ENCODE measurements at places on chromosomes 13 and 19.
A peak's percentile ranks its signal among the peaks of the same experiment; 100 is the strongest.

- DNase-seq, result no peak
Measured at GRCh38 chr13:34884366-34884765, 57.7 kb upstream of the NBEA start.

- no peak for DNase-seq
Measured at GRCh38 chr13:59681636-59682311, 482.0 kb downstream of the DIAPH3 start.

DNA sequence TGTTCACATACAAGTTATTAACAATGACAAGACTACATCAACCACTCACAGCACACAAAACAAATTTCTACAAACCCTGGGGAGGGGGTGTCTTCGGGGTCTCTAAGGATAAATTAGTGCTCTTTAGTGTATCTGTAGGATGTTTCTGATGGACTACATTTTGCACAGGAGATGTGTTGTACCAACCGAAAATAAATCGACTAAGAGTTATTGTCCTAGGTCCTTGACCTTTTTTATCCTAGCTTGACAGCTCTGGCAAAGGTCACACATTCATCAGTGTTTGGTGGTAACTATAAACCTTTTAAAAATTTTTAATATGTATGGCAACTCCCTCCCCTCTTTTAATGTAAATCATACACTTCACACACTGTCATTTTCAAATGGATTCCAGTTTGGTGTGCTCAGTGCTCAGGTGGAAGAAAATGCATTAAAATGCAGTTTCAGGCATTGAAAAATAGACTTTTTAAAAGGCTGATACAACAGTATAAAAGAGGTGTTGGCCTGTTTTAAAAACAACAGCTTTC is 7.7 kb downstream of the ZIC5 start:
- DNase-seq, result no peak

DNA sequence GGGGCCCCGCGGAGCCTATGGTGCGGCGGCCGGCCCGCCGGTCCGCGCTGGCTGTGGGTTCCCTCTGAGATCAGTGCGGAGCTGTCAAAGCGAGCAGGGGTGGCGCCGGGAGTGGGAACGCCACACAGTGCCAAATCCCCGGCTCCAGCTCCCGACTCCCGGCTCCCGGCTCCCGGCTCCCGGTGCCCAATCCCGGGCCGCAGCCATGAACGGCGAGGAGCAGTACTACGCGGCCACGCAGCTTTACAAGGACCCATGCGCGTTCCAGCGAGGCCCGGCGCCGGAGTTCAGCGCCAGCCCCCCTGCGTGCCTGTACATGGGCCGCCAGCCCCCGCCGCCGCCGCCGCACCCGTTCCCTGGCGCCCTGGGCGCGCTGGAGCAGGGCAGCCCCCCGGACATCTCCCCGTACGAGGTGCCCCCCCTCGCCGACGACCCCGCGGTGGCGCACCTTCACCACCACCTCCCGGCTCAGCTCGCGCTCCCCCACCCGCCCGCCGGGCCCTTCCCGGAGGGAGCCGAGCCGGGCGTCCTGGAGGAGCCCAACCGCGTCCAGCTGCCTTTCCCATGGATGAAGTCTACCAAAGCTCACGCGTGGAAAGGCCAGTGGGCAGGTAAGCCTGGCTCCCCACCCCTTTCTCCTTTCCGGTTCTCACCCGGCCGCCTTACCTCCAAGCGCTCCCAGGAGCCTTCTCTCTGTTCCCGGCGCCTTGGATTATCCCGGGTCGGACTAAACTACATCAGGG is at the start of gene PDX1:
Gene PDX1, plus strand, starts transcription at position 67 of the 743 bp plus-strand sequence. Its CDS starts 139 bp downstream, at position 206.
- DNase-seq, result peak; percentile 54

GRCh38 chr13:97976610-97977521 is 23.4 kb downstream of the IPO5 start:
- no peak for DNase-seq

DNA sequence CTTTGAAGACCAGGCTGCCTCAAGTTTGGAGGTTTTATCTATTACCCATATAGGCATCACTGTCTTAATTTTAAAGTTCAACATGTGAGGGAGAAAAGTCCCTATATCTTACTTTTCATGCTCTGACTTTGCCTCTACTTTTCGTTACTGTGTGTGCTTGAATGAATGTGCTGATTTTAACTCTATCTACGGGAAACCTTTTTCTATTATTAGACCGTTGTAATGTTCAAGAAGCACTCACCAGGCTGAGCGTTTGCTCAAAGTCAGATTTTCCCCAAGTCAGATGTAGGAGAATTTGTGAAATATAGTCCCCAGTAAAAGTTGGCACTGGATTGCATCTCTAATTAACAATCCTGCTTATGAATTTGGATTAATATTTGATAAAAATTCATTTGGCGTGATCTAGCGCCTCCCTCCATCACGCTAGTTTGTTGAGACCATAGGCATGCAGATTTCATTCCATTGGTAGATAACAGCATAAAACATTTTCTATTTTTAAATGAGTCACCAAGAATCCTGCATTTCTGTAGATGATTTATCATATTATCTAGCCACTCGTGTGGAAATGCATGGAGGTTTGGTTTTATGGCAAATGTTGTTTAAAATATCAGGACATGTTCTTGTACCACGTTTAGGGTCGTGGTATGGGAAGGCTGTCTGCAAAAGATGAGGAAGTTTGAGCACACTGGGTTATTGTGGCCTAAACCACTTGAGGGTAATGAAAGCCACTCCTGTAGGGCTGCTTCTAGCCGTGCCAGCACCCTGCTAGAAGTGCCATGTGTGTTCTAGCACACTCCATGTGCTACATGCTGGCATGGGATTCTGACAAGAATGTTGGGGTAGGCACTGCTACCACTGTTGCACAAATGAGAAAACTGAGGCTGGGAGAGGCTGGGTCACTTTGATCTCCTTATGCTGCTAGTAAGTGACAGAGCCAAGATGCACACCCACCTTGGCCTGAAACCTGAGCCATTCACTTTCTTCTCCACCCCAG is 179.4 kb downstream of the FGF9 start:
- DNase-seq, result no peak

DNA sequence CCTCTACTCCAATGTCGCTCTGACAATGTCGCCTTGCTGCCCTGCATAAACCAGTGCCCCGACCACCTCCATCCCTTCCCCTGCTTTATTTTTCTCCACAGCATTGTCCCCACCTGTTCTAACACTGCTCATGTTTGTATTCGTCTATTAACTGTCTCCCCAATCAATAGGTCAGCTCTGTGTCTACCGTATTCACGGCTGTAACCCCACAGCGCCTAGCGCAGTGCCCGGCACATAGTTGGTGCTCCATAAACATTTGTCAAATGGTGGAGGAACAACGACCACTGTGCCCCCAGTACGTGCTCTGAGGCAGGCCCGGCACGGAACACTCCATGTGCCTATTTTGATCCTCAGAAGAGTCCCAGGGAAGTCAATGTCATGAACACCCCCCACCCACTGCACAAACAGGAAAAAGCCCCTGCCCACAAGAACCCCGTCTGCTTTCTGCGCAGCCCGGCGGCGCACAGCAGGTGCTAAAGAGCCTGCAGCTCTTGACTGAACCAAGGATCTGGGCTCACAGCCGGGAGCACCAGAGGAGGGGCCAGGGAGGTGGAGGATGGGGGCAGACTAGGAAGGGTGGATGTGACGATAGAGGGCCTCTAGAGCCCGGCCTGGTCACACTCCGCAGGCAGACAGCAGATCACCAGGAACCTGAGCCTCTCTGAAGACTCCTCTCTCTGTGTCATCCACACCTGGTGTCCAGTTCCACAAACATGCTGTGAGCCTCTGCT is 1.8 kb upstream of the CEACAM16 start:
- DNase-seq, result no peak

All from activated CD8-positive, alpha-beta T cell treated with anti-CD3 and anti-CD28 coated beads for 36 hours (primary cell).